ENCODE measurements at places on chromosomes 11 and 22. TPM values are rescaled to one million over a fixed set of nuclear protein-coding genes. Genes with fewer than 3 reads are reported as not detected.

GRCh38 chr11:46100670-46101069 lies 20.6 kb downstream of the PHF21A start:
- no peak for DNase-seq

The TNNT3 gene
- 28.0 TPM for total RNA-seq

DNA sequence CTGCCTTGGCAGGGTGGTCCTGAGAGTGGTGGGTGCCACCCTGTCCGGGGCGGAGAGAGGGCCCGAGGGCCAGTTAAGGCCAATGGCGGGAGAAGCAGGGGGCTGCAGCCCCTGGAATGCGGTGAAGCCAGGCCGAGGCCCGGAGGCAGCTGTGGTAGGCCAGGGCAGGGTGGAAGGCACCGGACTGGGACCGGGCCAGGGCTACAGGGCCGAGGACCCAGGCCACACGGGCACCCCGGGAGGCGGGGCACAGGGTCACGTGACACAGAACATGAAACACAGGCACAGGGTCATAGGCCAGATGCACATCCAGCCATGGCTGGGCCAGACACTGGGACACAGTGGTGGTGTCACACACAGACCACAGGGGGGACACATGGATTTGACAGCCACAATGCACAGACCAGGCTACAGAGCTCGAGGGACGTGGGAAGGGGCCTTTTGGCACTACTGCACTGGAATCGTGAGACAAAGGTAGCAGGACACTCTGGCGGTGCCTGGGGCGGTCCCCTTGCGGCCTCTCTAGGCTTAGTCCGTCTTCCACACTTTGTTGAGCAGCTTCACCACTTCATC lies 2.8 kb downstream of the SLC25A1 start:
- DNase-seq = no peak

- DNase-seq = no peak
Measured at GRCh38 chr11:117731722-117732290, 65.2 kb downstream of the DSCAML1 start.

The OR56A1 gene
- total RNA-seq = not detected

The NDUFA6 gene
- total RNA-seq = 41.1 TPM

The APOBEC3G gene
- total RNA-seq = 24.3 TPM

DNA sequence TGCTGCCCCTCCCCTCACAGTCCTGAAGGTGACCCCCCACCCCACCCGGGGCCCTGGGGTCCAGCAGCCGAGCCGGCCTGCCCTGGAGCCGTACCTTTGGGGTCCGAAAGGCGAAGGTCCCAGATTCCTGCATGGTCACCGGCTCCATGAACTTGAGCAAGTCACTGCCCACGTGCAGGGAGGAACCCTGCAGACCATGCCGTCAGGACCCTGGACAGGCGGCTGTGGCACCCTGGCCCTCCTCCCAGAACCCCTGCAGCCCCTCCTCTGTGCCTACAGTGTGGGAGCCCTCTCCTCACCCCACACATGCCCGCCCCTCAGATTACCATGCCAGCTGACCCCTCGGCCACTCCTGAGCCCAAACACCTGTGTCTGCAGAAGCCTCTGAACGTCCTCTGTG lies 14.3 kb upstream of the MAPK11 start:
- DNase-seq = no peak

GRCh38 chr11:73969991-73970800 lies 12.4 kb downstream of the UCP2 start:
- DNase-seq = peak; percentile 36

GRCh38 chr22:36211237-36211861 lies 9.7 kb upstream of the APOL4 start:
- no peak for DNase-seq

DNA sequence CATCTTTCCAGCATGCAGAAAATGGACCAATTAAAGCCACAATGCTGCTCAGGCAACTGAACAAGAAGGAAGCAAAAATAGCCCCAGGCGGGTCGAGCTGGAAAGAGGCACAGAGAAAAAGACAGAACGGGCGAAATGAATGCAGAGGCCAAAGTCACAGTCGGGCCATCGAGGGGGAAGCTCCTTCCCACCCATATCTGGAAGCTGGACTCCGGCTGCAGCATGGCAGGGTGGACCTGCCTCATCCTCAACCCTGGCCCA lies 58.6 kb upstream of the PRDM11 start:
- no peak for DNase-seq

GRCh38 chr11:14270690-14271542 lies 88.1 kb downstream of the RRAS2 start:
- DNase-seq = no peak

- no peak for DNase-seq
Measured at GRCh38 chr11:93031386-93031785, 61.9 kb downstream of the MTNR1B start.

DNA sequence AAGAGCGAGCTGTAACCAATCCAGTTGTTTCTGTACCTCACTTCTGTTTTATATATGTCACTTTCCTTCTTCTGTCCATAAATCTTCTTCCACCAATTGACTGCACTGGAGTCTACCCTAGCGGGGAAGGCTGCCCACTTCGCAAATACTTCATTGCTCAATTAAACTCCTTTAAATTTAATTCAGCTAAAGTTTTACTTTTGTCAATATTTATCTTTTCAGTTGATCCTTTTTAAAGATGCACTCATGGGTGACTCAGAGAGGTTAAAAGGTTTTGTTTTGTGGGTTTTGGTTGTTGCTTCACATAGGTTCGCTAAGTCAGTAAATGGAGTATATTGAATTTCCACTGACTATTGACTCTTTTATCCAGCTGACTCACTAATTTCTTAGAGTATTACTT lies 597.2 kb downstream of the DLG2 start:
- DNase-seq = no peak

GRCh38 chr22:47073075-47073474 lies 310.6 kb downstream of the TBC1D22A start:
- DNase-seq = no peak

Measured in naive thymus-derived CD8-positive, alpha-beta T cell (primary cell).